ENCODE measurements at places on chromosomes 13 and 19.

DNA sequence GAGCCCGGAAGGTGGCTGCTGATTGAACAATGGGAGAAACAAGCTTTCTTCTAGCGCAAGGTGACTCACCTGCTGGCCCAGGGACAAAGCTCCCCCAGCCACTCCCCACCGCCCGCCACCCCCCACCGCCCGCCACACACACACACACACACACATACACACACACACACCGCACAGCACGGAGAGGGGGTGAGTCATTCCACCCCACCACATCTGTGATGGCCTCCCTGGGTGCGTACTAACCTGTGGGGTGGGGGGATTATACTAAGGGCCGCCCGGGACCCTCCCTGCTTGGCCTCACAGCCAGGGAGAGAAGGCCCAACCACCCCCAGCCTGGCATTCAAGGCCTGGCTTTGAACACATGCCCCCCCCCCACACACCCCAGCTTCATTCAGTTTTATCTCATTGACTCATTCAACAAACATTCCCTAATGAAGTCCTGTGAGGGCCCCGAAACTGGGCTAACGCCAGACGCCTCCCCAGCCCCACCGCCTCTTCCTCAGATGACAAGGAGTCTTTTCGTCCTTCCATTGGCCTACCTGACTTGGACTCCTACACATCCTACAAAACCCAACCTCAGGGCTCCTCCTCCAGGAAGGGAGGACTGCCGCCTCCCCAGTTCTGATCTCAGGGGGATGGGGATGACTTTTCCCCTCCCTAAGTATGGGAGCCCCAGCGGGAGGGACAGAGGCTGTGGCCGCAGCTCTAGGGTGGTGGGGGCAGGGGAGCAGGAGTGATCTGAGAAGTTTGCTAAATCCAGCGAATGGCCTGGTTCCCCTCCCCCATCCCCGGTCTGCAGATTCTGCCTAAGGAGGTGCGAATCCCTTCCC, 5.8 kb upstream of the ONECUT3 start:
- DNase-seq: peak; percentile 30

DNA sequence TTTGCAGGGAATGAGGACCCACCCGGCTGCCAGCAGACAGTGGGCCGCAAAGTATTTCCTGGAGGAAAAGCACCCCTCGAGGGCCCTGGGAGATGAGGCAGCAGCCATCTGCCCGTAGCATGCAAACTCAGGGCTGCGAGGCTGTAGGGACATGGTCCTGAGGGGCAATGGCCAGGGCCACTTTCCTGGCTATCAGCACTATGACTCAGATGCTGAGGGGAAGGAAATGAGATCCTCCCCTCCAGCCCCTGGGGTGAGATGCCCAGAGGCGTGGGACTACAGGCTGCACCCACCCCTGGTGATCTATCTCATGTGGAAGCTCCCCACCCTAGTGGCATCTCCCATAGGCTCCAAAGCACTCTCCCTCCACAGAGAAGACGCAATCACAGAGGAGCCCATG, 80.1 kb downstream of the SLC7A1 start:
- DNase-seq: no peak

GRCh38 chr19:29715701-29716581, 880 bp upstream of the C19orf12 start:
- no peak for DNase-seq

DNA sequence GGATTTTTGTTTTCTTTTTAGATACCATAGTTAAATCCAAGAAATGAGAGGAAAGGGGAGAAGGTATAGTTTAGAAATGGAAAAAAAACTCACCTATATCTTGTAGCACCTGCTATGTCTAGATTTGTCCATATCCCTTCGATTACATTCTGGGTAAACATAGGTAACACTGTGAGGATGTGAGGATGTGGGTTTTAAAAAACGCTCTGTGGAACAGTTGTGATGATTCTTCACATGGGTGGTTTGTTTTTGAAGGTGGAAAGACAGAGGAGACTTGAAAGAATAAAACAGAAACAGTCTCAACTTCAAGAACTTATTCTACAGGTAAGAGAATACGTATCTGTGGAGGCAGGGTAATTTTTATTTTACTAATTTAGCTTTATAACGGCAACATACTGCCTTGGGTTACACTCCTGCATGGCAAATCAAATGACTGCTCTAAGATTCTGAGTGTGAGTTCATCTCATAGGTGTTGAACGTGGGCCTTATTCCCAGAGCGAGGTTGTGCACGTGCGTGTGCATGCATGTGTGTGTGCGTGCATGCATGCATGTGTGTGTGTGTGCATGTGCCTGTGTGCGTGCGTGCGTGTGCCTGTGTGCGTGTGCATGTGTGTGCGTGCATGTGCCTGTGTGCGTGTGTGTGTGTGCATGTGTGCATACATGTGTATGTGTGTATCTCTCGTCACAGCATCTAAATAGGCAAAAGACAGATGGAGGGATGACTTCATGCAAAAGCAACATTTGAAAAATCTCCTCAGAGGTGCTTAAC, 23.5 kb downstream of the ATP4B start:
- DNase-seq: no peak

- DNase-seq: no peak
Measured at GRCh38 chr19:38152461-38153379, 71.3 kb downstream of the DPF1 start.

- no peak for DNase-seq
Measured at GRCh38 chr13:34344816-34345215, 526.9 kb downstream of the RFC3 start.

- DNase-seq: no peak
Measured at GRCh38 chr13:78201411-78201810, 282.8 kb upstream of the EDNRB start.

GRCh38 chr13:39779337-39780265, 124.1 kb downstream of the COG6 start:
- peak; percentile 41 for DNase-seq

GRCh38 chr19:45863840-45864628, at the start of gene FOXA3:
FOXA3 (plus strand) TSS chr19:45864326; CDS start chr19:45864457, 131 bp downstream.
- DNase-seq: peak; percentile 39

DNA sequence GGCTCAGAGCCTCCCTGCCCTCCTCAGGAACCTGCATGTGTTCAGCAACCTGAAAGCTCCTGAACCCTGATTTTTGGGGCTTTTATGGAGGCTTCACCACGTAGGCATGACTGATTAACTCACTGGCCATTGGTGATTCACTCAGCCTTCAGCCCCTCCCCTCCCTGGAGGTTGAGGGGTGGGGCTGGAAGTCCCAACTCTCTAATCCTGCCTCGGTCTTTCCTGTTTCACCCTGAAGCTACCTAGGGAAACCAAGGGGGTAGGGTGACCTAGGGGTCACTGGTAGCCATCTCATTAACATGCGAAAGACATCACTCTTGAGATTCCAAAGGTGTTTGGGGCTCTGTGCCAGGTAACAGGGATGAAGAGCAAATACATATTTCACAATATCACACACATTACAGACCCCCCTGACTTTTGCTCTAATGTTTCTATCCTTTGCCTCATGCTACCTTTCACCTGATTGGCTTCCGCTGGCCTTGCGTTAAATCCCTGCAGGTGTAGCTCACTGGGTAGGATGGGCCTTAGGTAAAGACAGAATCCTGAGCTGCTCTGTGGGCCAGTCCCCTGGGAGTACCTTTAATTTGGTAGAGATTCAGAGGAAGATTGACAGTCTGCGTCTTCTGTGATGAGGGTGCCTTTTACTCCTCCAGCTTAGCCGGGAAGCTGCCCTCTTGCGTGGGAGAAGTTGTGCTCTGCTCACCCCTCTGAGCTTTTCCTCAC, 260.6 kb downstream of the ATP8A2 start:
- DNase-seq: no peak

- no peak for DNase-seq
Measured at GRCh38 chr13:30545320-30545719, 72.4 kb upstream of the USPL1 start.

GRCh38 chr13:25752957-25753551, 298.8 kb downstream of the SHISA2 start:
- DNase-seq: peak; percentile 8

GRCh38 chr13:114147803-114148520, 15.5 kb upstream of the RASA3 start:
- no peak for DNase-seq

GRCh38 chr13:97648881-97649224, 214.9 kb downstream of the RAP2A start:
- no peak for DNase-seq

DNA sequence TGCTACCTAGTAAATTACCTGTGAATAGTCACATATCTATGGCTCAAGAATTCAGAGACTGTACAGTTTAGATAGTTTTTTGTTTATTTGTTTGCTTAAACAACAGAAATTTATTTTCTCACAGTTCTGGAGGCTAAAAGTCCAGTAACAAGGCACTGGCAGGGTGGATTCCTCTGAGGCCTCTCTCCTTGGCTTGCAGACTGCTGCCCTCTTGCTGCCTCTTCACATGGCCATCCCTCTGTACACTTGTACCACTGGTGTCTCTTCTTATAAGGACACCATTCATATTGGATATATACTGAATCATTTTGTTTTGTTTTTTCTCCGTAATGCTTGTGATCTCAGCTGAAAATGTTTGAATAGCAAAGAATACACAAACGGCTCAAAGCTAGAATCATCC, 56.4 kb upstream of the MIR17HG start:
- no peak for DNase-seq

GRCh38 chr13:37202264-37202663, 96.8 kb upstream of the CSNK1A1L start:
- no peak for DNase-seq

DNA sequence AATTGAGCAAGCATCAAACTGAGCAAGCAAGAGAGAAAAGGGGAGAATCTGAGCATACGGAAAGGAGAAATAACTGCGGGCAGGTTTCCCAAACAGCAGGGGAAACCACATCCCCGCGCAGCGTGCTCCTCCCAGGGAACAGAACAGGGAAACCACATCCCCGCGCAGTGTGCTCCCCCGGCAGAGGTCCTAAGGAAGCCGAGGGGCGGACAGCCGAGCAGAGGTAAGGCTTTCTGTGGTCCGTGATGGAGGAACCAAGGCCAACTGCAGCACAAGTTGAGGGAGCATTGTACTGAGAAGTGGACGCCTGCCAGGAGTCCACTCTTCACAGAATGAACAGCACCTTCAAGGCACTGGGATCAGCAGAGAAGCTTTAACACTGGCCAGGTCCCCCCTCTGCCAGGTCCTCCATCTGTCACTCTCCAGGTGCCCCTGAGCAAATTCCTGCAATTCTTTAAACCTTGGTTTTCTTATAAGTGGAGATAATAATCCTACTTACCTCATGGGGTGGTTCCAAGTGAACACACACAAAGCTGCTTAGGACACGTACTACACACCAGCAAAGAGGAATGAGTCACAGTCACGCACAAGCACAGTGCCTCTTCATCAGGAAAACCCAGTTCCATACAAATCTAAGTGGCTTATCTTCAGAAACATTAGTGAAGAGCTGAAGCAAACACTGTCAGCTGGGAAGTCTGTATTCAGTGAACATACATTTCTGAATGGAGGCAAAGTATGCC, 23.0 kb upstream of the LAMP1 start:
- no peak for DNase-seq

DNA sequence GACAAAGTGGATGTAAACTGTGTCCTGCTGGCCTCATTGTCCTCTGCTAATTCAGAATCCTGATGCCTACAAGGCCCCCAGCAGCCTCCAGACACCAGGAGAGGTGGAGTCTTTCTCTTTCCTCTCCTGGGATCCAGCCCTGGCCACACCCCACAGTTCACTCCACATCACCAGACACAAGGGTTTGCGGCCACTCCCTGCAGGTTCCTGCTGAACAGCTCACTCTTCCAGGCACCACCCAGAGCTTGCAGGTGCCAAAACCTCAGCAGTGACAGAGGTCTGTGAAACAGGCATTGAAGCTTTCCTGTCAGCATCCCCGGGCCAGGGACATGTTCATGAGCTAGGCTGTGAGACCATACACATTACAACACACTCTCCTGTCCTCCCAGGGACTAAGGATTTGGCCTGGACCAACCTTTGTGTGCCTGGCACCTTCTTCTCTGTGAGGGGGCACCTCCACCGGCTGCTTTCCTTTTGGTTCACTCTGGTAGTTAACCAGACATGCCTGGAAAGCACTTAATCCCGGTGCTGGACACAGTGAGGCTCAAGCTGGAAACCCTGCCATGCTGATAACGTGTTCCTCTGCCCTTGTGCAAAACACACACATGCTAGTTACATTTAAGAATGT, 11.1 kb upstream of the ATP12A start:
- no peak for DNase-seq

- no peak for DNase-seq
Measured at GRCh38 chr19:51698296-51698695, 5.2 kb downstream of the SPACA6 start.

- DNase-seq: no peak
Measured at GRCh38 chr13:49367640-49368422, 76.0 kb downstream of the CAB39L start.

- no peak for DNase-seq
Measured at GRCh38 chr19:19657397-19657783, 6.1 kb downstream of the ATP13A1 start.

DNA sequence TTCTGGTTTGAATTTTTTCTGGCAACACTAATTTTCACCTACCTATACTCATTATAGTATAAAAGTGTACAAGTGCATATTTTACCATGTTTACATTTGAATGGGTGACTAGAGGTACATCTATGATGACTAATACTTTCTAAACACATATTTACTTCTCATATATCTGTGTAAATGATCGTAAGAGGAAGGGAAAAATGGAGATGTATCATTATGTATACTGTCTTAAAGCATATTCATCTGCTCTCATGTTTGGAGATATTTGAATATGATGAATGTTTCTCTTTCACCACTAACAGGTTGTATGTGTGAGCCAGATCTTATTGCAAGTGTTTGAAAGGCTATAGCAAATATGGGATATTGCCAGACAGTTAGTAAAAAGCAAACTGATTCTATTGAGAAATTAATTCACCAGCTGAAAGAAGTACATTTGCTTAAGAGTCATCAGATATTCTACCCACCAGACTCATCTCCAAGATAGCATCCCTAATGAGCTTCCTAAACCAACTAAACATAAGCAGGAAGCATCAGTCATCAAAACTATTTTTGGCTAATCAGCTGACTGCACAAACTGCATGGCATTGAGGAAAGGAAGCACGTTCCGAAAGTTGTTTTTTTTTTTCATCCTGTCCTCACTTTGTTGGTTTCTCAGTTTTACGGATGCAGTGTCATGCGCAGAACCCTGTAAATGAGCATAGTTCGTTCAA, 738.2 kb downstream of the GPC5 start:
- DNase-seq: no peak

- DNase-seq: no peak
Measured at GRCh38 chr19:2054763-2055162, 3.7 kb upstream of the MKNK2 start.

GRCh38 chr13:97239306-97239705, 17.2 kb downstream of the MBNL2 start:
- no peak for DNase-seq

DNA sequence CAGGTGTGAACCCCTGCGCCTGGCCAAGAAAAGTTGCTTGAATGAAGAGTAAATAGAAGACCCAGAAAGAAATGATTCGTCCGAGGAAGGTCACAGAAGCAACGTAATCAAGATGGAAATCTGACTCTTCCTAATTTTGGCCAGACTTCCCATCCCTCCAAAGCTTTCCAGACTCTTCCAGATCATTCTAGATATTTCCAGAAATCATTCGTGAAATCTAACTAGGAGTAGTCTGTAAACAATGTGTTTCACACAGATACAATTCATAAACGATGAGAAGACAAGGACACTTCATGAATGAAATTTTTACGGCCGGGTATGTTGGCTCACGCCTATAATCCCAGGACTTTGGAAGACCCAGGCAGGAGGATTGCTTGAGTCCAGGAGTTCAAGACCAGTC, 9.3 kb upstream of the LDLR start:
- DNase-seq: no peak
